ENCODE measurements at places on chromosomes 1 and 21. TPM values are rescaled to one million over a fixed set of nuclear protein-coding genes. Genes with fewer than 3 reads are reported as not detected.

DNA sequence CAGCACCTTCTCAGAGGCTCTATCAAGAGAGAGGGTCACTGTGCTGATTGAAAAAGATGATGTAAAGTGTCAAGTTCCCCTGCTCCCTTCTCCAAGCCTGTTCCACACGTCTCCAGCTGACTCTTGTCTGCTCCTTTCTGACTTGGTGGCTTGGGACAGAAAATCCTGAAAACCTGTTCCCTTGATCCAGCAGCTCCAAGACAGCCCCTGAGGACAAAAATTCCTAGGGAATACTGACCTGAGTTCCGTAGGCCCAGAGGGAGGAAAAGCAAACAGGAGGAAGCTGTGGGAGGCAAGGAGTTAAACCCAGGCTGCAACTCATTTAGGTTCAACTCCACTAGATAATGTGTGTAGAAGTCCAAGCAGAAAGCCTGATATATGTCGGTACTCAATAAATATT is 42.1 kb upstream of the ATP2B4 start:
- H3K36me3 ChIP-seq = no peaks in the 10 kb centered on the region
- no peaks in the 10 kb centered on the region for H3K4me1 ChIP-seq
- DNase-seq = no peak
- H3K27ac ChIP-seq = no peak overlapping the region

- no peak overlapping the region for H3K27ac ChIP-seq
- DNase-seq = no peak
- peaks cover 8% of the 10 kb centered on the region for H3K4me1 ChIP-seq
- no peaks in the 10 kb centered on the region for H3K36me3 ChIP-seq
Observed at GRCh38 chr1:225580238-225581099, 72.5 kb downstream of the ENAH start.

Gene COX20
- 31.4 TPM for polyA plus RNA-seq

Gene RGS13
- polyA plus RNA-seq = not detected

Gene HNRNPCL2
- not detected for polyA plus RNA-seq

All from naive thymus-derived CD8-positive, alpha-beta T cell (primary cell).